Stimulated activated CD4-positive, alpha-beta T cell treated with anti-CD3 and anti-CD28 coated beads, Interleukin-4, amount 100 ng/mL, for 48 hours (primary cell): ENCODE measurements at places on chromosomes 16 and 17.
A peak's percentile ranks its signal among the peaks of the same experiment; 100 is the strongest.

GRCh38 chr17:49995055-49995738, at the start of gene DLX3:
DLX3 (minus strand) TSS chr17:49995224; CDS start chr17:49994998, 226 bp downstream.
- DNase-seq: no peak

DNA sequence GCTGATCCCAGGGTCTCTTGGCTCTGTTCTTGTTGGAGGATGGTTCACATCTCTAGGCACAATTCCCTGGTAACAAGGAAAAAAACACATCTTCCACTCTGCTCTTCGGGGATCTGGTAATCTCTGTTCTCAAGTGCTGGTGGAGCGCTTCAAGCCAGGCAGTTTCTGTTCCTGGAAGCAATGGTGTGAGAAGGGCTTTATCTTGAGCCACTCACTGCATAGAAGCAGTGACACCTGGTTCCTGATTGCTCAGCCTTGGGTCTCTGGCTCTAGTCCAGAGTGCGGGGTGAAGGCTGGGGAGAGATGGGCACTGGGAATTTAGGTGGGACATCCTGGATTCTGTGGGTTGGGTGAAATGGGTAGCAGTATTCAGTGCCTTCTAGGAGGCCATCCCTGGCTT, 14.1 kb downstream of the AKAP1 start:
- DNase-seq: no peak

- DNase-seq: no peak
Observed at GRCh38 chr17:8806926-8807550, 7.9 kb upstream of the MFSD6L start.

DNA sequence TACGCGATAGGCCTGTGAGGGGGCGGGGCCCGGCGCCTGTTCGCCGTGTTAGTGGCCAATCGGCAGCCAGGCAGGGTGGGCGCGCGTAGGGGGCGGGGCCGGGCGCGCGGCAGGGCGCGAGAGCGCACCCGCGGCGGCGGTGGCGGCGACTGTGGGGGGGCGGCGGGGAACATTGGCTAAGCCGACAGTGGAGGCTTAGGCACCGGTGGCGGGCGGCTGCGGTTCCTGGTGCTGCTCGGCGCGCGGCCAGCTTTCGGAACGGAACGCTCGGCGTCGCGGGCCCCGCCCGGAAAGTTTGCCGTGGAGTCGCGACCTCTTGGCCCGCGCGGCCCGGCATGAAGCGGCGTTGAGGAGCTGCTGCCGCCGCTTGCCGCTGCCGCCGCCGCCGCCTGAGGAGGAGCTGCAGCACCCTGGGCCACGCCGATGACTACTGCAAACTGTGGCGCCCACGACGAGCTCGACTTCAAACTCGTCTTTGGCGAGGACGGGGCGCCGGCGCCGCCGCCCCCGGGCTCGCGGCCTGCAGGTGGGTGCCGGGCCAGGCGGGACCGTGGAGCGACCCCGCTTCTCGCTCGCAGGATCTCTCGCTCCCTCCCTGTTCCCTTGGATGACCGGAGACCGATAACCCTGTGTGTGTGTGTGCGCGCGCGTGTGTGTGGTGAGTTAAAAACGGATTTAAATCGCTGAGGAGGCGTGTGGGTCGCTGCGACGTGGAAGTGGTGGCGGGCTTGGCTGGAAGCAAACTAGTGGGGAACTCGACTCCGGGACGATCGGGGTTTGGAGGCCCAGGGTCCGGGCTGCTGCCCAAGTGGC, at the start of gene NFATC3:
Gene NFATC3 (plus strand): TSS at position 112 of the 813 bp plus-strand sequence. CDS start 312 bp downstream, at position 424.
- DNase-seq: peak; percentile 98

- no peak for DNase-seq
Observed at GRCh38 chr17:57375040-57375769, 118.9 kb downstream of the MSI2 start.

GRCh38 chr16:84790301-84790700, 29.5 kb upstream of the CRISPLD2 start:
- no peak for DNase-seq

- DNase-seq: peak; percentile 15
Observed at GRCh38 chr16:8655184-8655717, 19.2 kb upstream of the ABAT start.

GRCh38 chr17:36494674-36495073, 8.2 kb downstream of the ZNHIT3 start:
- DNase-seq: no peak

DNA sequence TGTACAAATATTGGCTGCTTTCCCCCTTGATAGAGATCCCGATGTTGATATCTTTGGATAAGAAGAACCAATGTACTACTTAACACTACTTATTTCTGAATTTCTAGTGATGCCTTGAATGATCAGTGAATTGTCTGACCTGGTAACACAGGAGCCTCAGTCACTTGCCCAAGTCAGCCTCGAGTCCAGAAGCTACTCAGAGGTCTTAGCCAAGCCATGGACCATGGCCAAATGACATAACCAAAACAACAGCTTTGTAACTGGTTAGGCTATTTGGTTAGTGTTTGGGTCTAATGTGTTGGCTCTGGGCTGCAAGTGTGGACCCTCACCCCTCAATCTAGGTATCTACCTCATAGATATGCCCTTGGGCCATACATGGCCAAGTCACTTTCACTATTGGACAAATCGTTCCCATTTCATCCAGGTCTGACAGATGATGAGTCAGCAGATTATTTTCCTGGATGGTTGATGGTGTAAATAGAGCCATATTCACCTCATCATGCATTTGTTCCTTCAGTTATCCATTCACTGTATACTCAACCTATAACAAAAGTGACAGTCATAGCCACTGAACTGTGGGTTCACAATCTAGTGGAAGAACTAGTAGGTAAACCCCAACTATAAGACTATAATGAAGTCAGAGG, 3.5 kb downstream of the RBFOX1 start:
- no peak for DNase-seq

GRCh38 chr17:57970710-57971109, 15.5 kb upstream of the CUEDC1 start:
- no peak for DNase-seq

GRCh38 chr17:7992924-7993323, 9.5 kb upstream of the GUCY2D start:
- DNase-seq: no peak

GRCh38 chr17:11308531-11308930, 67.5 kb downstream of the SHISA6 start:
- no peak for DNase-seq

- no peak for DNase-seq
Observed at GRCh38 chr16:21081329-21081728, 69.3 kb downstream of the DNAH3 start.

DNA sequence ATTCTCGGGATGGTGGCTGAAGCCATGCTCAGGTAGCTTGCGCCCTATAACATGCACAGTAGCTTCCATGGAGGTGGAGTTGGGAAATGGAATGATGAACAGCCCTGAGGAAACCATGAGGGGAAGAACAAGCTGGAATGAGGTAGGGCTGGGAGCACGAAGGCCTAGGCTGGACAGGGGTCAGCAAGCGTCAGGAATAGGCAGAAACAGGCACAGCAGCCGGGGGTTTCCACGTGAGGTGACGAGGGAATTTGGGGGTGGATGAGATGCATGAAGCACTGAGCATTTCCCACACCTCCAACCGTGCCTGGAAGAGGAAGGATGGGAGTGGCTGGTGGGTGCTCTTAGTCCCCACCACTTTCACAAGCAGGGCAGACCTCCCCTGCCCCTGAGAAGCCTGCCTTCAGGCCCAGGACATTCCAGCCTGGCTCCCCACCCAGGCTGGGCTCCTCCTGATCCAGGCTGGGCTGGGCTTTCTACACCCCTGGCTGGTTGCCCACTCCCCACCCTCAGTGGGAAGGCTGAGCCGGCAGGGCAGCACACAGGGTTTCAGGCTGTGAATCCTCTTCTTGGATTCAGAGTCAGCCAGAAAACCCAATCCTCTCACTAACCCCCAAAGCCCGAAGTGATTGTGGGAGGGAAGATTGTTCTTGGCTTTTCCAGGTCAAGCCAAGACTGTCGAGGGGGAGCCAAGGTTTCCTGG, 21.9 kb downstream of the PLEKHG4 start:
- no peak for DNase-seq

DNA sequence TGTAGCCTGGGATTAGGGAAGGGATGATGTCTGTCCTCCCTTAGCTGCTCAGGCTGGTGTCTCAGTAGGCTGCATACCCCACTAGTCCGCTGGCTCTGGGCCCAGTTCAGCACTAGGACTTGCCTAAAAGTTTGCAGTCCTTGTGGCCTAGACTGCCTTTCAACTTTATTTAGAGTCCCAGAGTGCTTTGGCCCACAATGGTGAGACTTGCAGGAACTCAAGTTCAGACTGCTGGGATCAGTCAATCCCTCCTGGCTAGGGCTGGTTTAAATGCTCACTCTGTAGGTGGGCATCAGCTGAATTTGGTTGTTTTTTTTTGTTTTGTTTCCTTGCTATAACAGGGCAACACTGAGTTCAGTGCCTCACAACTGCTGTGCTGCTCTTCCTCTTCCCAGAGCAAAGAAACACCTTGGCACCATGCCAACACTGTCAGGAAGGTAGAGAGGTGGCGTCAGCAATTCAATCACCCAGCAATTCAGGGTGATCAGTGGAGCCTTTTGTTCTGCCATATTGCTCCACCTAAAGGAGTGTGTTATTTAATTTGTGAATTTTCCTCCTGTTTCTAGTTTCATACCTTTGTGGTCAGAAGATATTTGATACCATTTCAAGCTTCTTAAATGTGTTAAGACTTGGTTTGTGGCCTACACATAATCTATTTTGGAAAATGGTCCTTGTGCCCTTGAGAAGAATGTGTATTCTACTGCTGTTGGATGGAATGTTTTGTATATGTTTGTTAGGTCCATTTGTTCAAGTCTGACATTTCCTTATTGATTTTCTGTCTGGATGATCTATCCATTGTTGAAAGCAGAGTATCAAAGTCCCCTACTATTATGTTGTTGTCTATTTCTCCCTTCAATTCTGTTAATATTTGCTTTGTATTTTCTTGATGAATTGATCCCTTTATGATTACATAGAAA, 284.0 kb upstream of the PMFBP1 start:
- no peak for DNase-seq

DNA sequence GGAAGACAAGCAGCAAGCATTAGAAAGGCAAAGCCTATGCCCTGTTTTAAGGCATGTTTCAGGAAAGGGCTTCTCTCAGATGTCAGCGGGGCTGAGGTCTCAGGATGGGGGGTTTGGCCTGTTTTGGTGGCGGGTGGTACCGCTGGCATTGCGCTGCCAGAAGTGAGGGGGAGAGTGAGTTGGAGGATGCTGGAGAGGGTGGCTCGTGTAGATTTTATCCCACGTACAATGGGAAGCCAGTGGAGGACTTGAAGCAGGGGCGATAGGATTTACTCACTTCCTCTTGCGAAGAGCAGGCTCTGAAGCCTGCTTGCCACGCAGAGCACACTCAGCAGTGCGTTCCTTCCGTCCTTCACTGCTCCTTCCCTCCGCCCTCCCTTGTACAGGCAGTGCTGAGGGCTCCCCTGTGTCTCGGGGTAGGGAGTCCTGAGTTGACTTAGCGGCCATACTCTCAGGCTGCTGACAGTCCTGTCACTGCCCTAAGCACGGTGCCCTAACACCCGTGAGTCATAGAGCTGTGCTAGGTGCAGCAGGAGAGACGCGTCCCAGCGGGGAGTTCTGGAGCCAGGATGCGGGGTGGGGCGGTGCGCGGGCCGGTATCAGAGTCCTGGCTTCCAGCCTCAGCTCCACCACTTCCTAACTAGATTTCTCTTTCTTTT, 113.1 kb downstream of the SNX29 start:
- no peak for DNase-seq

DNA sequence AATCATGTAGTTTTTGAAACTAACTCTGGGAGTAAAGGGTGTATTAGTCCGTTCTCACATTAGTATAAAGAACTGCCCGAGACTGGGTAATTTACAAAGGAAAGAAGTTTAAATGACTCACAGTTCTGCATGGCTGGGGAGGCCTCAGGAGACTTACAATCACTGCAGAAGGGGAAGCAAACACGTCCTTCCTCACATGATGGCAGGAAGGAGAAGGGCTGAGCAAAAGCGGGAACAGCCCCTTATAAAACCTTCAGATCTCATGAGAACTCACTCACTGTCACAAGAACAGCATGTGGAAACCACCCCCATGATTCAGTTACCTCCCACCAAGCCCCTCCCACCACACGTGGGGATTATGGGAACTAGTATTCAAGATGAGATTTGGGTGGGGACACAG, 256.5 kb upstream of the TNRC6C start:
- no peak for DNase-seq

DNA sequence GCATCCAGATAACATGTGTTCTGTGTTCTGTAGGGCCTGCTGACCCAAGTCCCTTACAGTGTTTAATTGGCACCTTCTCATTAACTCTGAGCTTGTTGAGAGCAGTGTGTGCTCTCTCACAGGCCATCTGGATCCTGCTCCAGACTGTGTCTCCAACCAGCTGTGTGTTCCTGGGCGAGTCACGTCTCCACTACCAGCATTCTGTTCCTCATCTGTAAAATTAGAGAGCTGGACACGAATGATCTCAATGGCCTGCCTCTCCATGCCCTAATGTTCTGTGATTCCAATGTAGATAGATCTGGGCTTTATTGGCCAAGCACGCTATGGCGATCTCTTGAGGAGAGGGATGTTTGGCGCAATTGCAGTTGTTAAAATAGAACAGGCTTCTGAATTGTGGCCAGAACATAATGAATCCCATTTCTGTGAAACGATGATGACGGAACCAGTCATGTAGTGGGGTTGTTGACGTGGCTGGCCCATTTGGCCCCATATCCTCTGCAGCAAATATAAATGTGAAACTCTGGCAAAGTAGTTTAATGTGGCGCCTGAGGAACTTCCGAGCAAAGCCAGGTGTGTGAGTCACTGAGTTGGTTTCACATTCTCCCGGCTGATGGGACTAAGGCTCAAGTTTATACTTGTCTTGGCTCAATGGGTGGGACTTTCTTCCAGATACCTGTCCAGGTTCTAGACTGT, 22.2 kb downstream of the TBX4 start:
- no peak for DNase-seq

GRCh38 chr16:12459391-12460063, 344.2 kb downstream of the CPPED1 start:
- DNase-seq: no peak

DNA sequence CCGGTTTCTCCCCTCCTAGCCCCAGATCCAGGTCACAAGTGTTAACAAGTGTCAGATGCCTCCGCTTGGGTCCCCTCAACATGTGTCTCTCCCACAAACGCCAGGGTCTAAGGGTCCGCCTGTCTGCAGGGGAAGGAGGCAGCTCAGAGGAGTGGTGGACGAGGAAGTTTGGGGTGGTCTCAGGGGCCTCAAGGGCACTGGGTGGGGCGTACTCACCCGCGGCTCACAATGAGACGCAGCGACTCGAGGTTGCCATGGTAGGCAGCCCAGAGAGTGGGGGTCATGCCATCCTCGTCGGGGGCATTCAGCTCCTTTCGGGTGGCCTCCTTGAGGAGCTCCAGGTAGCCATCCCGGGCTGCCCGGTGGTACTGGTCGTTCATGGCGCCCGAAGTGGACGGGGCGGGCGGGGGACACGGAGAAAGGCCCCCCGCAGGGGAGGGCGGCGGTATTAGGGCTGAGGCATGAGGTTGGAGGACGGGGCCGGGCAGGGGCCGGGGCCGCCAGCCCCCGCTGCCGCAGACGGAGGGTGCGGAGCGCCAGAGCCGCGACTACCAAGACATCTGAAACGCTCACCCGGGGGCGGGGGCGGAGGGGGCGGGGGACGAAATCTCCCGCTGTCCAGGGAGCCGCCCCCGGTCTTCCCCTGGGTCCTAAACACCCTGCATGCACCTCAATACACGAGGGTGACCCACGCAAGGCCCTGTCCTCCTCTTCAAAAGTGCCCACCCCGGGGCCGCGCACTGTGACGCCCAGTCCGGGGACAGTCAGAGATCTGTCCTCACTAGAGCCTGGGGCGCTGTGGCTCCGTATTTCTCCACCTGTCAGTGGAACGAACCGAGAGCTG, at the start of gene USH1G:
Gene USH1G (minus strand): TSS at position 562 of the 844 bp plus-strand sequence. CDS start 182 bp downstream, at position 380.
- DNase-seq: no peak

- no peak for DNase-seq
Observed at GRCh38 chr17:73705594-73705993, 61.3 kb upstream of the SDK2 start.

- no peak for DNase-seq
Observed at GRCh38 chr17:57106107-57106835, 21.2 kb downstream of the AKAP1 start.
